ENCODE measurements at places on chromosomes 1 and 21.

GRCh38 chr1:115475252-115475651 is 137.2 kb upstream of the NGF start:
- no peak for DNase-seq

GRCh38 chr1:995665-996633 is 3.9 kb downstream of the HES4 start:
- no peak for DNase-seq

- DNase-seq: no peak
Measured at GRCh38 chr1:214455971-214456867, 95.2 kb downstream of the PTPN14 start.

DNA sequence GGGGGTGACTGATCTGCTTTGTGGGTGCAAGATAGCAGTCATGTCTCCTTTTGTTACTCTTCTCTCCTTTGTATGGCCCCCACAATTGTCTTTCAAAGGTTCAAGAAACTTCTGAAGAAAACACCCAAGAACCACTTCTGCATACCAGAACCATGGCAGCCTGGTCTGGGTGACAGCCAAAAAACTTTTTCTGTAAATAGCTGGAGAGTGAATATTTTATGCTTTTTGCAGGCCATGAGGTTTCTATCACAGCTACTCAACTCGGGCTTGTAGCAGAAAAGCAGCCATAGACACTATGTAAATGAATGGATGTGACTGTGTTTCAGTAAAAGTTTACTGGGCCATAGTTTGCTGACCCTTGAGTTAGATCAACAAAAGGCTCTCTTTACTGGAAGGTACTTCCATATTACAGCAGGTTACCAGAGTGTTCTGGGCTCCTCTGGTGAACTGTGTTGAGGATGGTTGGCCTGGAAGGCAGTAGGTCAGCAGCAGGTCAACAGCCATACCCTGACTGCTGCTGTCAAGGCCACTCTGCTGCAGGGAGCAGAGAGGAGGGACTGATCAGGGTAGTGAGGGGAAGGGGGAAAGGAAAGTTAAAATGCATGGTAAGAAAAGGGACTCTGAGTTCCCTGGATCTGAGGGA is 116.4 kb downstream of the GDAP2 start:
- DNase-seq: no peak

GRCh38 chr1:98478121-98478520 is 183.4 kb upstream of the SNX7 start:
- no peak for DNase-seq

DNA sequence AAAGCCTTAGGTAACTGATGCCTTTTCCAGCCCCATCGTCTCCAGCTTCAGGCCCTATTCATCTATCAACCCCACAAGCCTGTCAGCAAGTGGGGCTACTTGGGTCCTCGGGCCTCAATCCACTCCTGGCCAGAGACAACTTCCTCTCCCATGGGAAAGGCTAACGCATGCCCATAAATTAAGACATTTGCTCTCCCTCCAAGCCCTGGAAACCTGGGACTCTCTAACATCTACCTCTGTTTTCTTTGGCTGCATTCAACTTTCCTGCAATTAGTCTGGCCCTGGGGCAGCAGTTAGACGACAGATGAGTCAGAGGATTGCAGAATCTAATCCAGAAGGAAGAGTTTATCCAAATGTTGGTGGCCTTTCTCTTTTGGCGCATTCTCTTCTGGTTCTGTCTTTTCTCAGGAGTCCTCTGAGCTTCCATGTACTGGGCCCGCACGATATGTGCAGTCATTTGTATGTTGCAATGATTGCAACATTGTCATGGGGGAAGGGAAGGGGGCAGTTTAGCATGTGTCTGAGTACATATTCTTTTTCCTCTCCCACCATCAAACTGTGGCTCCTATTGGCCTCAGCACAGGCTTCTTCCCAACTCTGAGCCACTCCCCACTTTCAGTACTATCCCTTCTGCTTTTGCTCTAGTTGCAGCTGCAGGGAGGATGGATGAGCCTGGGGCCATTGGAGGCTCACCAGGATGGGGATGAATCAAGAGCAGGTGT is 54.4 kb downstream of the NAV1 start:
- peak; percentile 81 for DNase-seq

DNA sequence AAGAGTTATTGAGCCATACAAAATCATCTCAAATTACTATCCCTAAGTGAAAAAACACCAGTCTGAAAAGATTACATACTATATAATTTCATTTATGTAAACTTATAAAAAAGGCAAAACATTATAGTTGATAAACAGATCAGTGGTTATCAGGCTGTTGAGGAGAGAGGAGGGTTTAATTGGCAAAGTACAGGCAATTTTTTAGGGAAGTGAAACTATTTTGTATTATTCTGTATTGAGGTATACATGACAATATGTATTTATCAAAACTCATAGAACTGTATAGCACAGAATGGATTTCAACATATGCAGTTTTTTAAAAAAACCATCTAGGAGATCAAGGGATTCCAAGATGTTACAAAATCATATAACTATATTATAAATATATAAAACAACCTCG is 403.7 kb downstream of the LTN1 start:
- DNase-seq: no peak

GRCh38 chr1:178371933-178372388 is 124.8 kb downstream of the CLEC20A start:
- DNase-seq: no peak

DNA sequence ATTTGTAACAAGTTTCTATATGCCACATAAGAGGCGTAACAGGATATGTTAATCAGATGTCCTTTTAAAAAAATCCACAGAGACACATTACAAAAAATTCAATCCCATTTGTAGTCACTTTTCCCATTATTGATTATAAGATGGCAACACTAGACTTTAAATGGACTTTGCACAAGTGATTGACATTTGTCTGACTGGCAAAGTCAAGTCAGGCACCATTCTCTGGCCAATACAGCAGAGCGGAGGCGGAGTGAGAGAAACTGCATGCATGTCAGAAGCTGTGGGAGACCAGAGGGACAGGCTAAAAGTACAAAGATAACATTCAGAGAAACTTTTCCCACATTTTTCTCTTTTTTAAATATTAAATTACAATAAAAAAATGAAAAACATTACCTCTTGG is 28.1 kb upstream of the RGS5 start:
- DNase-seq: no peak

GRCh38 chr1:36609241-36610027 is 126.7 kb upstream of the CSF3R start:
- DNase-seq: peak; percentile 67

GRCh38 chr1:11338284-11338924 is 65.4 kb downstream of the UBIAD1 start:
- no peak for DNase-seq

DNA sequence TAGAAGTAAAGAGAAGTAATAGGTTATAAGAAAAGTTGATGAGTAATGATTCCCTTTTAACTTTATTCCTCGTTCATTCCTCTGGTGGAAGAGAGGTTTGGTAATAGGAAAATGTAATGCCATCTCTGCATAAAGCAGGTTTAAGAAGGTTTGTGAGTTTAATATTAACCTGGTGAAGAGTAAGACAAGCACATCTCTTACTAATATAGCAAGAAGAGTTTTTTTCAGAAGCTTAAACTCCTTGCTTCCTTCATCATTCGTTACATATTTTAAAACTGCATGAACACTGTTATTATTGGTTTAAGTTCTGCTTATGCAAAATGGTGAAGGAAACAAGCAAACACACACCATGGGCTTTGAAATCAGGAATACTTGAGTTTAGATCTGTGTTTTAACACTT is 9.2 kb upstream of the PLA2G4A start:
- DNase-seq: no peak

GRCh38 chr1:89675677-89676076 is 42.8 kb downstream of the LRRC8C start:
- no peak for DNase-seq

GRCh38 chr1:15988856-15989736 is 13.2 kb upstream of the ZBTB17 start:
- no peak for DNase-seq

- peak; percentile 8 for DNase-seq
Measured at GRCh38 chr1:218742467-218743262, 397.5 kb downstream of the TGFB2 start.

DNA sequence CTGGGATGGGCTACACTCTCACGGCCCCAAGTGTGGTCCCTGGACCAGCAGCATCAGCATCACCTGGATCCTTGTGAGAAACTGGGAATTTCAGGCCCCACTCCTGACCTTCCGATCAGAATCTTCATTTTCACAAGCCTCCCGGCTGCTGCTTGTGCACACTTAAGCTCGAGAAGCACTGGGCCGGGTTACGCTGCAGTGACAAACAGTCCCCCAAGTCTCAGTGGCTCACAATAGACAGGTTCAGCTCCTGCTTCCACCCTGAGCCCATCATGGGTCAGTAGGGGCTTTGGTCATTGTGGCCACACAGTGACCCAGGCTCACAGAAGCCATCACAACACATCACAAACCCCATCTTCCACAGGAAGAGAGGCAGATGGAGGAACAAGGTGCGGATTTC is 63.5 kb downstream of the FHAD1 start:
- DNase-seq: no peak

DNA sequence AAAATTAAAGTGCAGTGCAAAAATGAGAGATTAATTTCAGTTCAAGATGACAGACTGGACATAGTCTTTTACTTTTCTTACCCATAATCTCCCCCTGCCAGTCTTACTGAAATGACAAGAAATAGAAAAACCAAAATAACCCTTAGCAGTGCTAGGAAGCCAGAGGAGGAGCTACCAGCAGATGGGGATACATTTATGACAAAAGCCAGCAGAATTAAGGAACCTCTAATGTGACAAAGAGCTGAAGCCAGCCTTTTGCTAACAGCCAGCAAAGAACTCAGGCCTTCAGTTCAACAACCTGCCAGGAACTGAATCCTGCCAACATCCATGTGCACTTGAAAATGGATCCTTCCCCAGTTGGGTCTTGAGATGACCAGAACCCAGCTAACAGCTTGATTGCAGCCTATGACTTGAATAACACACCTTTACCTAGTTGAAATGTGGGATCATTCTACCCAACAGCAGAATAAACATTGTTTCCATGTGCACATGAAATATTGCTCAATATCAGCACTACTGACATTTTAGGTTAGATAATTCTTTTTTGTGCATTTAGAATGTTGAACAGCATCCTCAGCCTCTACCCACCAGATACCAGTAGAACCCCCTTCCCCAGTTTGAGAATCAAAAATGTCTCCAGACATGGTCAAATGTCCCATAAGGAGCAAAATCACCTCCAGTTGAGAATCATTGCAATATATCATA is 7.9 kb upstream of the TRAF5 start:
- no peak for DNase-seq

- peak; percentile 87 for DNase-seq
Measured at GRCh38 chr21:37631319-37632117, 264.9 kb downstream of the DYRK1A start.

GRCh38 chr1:147086129-147086528 is 86.1 kb downstream of the PRKAB2 start:
- no peak for DNase-seq

- DNase-seq: no peak
Measured at GRCh38 chr21:31895077-31895835, 22.4 kb downstream of the HUNK start.

GRCh38 chr1:240524356-240525069 is 87.4 kb downstream of the GREM2 start:
- no peak for DNase-seq

DNA sequence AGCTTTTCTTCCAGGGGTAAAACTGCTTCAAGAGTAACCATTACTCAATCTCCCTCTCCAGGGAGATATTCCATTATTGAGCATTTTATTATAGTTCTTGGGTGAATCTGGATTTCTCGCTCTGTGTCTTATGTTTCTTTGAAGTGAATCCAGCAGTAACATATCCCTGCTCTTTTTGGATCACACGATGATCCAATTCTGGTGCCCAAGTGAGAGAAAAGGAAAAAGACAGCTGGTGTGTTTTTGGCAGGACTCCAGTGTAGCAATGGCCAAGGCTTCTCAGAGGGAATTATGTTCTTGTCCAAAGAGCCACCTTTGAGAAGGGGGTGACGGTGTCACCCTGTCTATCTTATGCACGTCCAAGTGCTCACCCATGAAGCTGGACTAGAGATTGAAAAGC is 140.3 kb upstream of the ERRFI1 start:
- no peak for DNase-seq

DNA sequence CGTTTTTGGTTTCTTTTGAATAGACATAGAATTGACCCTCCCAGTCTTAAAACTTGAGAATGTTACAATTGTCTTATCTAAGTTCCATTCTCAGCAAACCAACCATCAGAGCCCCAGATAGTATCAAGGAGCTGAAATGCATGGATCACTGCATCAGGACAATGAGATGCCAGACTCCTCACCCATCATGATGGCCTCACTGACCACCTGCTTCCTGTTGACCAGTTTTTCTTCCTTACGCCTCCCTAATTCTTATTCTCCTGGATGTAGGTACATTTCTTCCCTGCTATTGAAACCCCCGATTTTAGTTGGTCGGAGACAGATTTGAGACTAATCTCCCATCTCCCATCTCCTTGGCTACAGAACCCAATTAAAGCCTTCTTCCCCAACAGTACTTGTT is 17.7 kb downstream of the MATN1 start:
- DNase-seq: no peak

GRCh38 chr1:119531606-119532323 is 24.8 kb downstream of the HSD3B1 start:
- DNase-seq: no peak

DNA sequence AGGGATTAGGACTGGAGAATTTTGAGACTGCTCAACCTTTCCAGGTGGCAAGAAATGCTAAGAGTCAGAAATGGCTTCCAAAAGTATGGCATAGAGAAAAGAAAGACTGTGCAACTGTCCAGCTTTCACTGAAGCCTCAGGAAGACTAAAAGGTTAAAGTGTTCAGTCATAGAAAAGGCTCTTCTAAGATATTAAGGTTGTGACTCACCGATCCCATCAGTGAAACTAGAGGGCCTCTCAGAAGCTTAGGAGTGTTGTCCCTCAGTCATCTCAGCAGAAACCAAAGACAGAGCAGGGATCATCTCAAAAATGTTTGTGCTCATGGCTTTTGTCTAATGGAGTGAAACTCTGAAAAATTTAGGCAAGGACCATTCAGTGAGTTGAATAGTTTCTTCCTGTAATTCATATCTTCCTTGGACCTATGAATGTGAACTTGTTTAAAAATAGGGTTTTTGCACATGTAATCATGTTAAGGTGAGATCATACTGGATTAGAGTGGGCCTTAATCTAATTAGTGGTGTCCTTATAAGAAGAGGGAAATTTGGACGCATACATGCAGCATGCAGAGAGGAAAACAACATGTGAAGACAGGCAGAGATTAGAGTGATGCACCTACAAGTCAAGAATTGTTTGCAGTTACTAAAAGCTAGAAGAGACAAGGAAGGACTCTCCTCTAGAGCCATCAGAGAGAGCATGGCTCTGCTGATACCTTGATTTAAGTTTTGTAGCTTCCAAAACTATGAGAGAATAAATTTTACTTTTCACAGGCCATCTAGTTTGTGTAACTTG is 71.3 kb downstream of the RPE65 start:
- DNase-seq: peak; percentile 29
